Small intestine (tissue), 16 donors: ENCODE measurements at places on chromosomes 13 and 19. TPM values are rescaled to one million over a fixed set of nuclear protein-coding genes. Genes with fewer than 3 reads are reported as not detected.

- DNase-seq = peak; percentile 9
These were observed 39.3 kb upstream of the UBE2L5 start for GRCh38 chr13:30382836-30383525.

DNA sequence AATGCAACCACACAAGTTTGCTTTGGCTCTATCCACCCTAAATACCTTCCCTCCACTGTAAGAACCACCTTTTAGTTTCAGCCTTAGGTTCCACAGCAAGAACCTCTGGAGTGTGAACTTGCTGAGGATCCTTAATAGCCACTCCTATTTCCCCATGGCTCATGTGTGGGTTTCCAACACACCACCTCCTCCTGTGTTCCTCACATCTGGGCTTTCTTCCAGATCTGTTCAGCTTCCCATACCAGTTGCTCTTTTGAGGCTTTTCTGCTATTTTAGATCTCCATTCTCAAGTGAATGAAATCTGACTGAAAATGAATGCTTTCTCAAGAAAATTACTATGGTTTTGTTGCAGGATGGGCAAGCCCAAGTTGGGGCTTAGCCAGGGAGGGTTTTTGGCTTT lies 104.8 kb upstream of the MIR17HG start:
- DNase-seq = no peak

GRCh38 chr13:92972751-92973150 lies 253.9 kb upstream of the GPC6 start:
- no peak for DNase-seq

- DNase-seq = no peak
These were observed 8.8 kb downstream of the PPP1R37 start for GRCh38 chr19:45101806-45102205.

DNA sequence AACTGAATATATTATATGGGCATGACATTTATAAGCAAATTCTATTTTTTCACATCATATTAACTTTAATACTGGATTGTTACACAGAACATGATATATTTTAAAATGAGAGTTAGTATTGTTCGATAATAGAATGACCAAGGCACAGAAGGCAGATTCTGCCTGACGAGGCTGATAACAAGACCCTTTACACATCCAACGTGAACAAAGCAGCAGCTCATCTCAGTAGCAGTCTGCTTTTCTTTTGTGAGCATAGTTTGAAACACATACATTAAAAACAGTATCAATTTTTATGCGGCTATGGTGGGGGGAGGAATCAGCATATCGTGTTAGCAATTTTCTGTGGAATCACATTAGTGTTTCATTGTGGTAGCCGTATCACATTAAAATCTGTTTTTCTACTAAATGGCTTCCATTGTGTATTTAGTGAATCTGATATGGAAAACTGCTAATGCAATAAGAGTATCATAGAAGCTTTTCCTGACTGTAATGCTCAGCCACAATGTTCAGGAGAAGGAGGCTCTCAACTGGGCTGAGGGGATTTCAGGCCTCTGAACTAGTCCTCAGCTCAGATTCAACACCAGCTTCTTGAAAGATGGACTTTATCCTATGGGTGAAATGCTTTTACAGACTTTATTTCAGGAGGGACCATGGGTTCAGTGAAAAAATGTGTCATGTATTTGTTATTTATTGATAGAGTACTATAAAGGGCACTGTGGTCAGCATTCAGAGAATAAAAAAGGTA lies 4.0 kb downstream of the SMAD9 start:
- DNase-seq = no peak

DNA sequence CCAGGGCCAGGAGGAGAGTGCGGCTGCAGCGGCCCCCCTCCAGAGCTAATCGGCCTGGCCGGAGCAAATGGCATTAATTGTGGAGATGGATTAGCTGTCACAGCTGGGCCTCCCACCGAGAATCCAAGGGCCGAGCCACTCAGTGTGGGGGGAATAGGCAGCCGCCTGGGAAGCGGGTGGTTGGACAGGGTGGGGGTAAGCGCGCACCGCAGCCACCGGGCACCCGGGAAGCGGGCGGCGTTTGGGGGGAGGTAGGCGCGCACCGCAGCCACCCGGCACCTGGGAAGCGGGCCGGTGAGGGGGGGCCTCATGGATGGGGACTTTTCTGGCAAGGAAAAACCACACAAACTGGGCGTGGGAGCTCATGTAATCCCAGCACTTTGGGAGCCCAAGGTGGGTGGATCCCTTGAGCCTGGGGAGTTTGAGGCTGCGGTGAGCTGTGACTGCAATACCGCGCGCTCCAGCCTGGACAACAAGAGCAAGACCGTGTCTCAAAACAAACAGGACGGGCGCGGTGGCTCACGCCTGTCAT lies 9.7 kb downstream of the R3HDM4 start:
- DNase-seq = no peak

GRCh38 chr19:35812220-35813042 lies at the start of gene PRODH2:
Gene PRODH2 (minus strand): TSS chr19:35812845. CDS start chr19:35812805, 40 bp downstream.
- DNase-seq = peak; percentile 58

GRCh38 chr19:40266119-40266518 lies 19.0 kb downstream of the AKT2 start:
- DNase-seq = no peak

- no peak for DNase-seq
These were observed 21.5 kb upstream of the GARRE1 start for GRCh38 chr19:34232566-34233481.

- no peak for DNase-seq
These were observed 64.2 kb downstream of the SOX1 start for GRCh38 chr13:112131081-112131712.

GRCh38 chr19:19652482-19653295 lies 9.2 kb upstream of the GMIP start:
- DNase-seq = no peak

- no peak for DNase-seq
These were observed 2.7 kb upstream of the ZFP82 start for GRCh38 chr19:36420961-36421748.

DNA sequence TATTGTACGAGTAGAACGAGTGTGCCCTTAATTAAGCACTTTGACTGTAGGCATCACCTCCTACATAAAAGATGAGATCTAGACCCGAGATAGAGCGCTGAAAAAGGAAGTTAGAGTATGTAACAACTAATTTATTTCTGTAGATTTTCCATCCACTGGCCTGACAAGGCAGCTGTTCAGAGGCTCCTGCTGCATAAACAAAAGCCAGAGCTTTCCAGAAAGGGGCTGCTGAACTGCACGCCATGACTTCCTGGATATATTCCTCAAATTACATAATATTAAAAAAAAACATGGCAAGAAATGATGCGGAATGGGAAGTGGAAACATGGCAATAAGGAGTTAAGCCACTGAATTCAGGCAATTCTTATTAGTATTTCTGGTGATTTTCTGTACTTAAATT lies 89.7 kb downstream of the AKAP11 start:
- DNase-seq = no peak

DNA sequence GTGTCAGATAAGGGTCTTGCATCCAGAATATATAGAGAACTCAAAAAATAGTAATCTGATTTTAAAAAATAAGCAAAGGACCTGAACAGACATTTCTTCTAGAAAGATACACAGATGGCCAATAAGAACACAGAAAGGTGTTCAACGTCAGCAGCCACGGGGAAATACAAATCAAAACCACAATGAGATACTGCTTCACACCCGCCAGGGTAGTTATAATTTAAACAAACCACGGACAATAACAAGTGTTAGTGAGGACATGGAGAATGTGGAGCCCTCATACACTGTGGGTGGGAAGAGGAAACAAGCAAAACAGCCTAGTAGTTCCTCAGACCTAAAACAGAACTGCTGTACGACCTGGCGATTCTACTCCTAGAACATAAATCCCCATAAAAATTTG lies 26.7 kb upstream of the NAPA start:
- DNase-seq = peak; percentile 16

GRCh38 chr19:2475018-2475701 lies 767 bp upstream of the GADD45B start:
- peak; percentile 45 for DNase-seq

RNF113B gene
- polyA plus RNA-seq = not detected

COMP gene
- not detected for polyA plus RNA-seq

ZFR2 gene
- not detected for polyA plus RNA-seq

ZNF471 gene
- 1.6 TPM for polyA plus RNA-seq

RNU6-9 gene
- polyA plus RNA-seq = not detected
